Endothelial cell of umbilical vein (primary cell): ENCODE measurements at places on chromosomes 16 and 17. TPM values are rescaled to one million over a fixed set of nuclear protein-coding genes. Genes with fewer than 3 reads are reported as not detected.

The IRX3 gene
- total RNA-seq, result not detected in 2 replicates

The HAS3 gene
- total RNA-seq, result 1.8 TPM in 2 replicates

The NPW gene
- total RNA-seq, result 3.3 and 3.9 TPM in 2 replicates

The SLFN12L gene
- not detected in 2 replicates for total RNA-seq

The UMOD gene
- total RNA-seq, result not detected in 2 replicates

DNA sequence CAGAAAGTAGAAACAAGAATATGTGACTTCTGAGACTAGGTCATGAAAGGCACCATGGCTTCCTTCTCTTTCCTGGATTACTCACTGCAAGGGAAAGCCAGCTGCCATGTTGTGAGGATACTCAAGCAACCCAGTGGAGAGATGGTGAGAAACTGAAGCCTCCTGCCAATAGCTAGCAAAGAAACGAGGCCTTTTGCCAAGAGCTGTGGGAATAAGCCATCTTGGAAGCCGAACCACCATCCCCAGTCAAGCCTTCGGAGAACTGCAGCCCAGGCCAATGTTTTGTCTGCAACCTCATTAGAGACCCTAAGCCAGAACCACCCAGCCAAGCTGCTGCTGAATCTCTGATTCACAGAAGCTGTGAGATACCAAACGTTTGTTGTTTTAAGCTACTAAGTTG is 104.7 kb upstream of the CRHR1 start:
- DNase-seq, result no peak

- no peak for DNase-seq
These were observed 627 bp upstream of the GPR179 start for GRCh38 chr17:38344420-38344745.

GRCh38 chr17:3469529-3469928 is 2.1 kb downstream of the SPATA22 start:
- DNase-seq, result no peak

- peak; percentile 71 for DNase-seq
These were observed 6.1 kb upstream of the ENDOV start for GRCh38 chr17:80408872-80409271.

- peak; percentile 70 for DNase-seq
These were observed 51.7 kb downstream of the NXN start for GRCh38 chr17:927611-928461.

DNA sequence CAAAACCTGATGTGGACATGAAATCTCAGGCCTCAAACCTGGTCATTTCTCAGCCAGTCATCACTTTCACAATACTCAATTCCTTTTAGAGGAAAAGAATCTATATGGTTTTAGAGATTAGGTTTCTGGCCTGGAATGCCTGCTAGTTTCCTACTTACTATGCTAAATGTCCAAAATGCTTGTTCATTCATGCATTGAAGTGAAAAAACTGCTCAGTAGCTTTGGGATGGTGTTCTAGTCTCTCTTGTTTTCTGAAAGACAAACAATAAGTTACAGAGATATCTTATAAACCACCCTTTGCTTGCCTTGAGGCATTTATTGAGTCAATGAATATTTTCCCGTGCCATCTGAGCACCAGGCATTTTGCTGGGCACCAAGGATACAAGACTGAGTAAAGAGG is 1146.5 kb upstream of the GOT2 start:
- no peak for DNase-seq

DNA sequence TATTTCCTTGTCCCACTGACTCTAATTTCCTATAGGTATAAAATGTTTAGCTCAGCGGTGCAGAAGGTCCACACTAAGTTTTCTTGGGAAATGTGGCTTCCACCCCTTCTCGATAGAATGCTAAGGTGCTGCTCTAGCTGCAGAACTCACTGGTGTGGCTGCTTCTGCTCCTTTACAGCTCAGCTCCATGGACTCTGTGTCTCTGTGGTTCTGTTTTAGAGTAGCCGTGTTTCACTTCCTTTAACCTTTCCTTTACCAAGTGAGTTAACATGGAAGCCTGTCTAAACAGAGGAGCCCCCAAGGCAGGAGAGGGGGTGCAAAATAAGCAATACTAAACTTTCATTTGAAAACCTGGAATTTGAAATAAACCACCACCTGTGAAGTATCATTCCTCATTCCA is 65.3 kb downstream of the SPECC1 start:
- no peak for DNase-seq

DNA sequence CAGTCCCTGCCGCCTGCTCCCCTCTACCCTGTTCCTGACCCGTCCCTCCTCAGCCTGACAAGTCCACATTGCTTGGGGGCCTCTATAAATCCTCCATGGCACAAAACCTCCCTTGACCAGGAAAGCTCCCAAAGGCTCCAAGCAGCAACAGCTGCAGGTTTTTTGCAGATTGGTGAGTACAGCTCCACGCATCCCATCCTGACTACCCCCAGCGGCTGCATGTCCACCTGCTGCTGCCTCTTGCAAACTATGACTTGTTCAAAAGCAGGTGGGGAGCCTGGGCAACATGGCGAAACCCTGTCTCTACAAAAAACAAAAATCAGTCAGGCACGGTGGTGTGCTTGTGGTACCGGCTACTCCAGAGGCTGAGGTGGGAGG is 122.8 kb downstream of the ANKRD11 start:
- no peak for DNase-seq

GRCh38 chr16:74623214-74623838 is 16.4 kb upstream of the GLG1 start:
- peak; percentile 73 for DNase-seq

DNA sequence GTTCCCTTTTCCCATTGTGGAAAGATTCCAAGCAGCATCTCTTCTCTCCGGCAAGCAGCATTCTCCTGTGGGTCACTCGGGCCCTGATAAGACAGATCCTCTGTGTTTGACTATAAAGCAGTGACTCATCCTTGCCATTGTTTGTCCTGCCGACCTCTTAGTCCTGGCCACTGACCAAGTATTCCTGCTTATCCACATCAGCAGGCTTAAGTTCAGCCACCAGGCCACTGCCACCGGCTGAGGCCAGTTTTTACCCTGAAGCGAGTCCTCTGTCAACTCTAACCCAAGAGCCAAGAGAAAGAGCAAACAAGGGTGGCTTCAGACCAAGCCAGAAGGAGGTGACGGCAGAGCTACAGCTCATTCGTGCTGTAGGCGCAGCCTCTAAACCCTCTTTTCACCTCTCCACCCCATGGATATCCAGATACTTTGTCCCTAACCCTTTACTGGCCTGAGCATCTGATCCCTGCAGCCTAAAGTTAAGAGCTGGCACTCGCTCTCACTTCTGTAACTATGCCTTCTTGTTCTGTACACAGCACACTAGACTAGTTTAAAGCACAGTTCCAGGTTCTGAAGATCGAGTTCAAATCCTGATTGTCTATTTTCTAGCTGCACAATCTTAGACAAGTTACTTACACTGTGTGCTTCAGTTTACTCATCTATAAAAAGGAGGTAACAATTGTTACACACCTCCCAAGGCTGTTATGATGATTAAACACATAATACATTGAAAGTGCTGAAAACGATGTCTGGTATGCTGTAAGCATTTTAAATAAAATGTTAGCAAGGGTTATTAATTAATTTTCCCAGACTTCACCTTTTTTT is 31.0 kb downstream of the SOX9 start:
- no peak for DNase-seq

DNA sequence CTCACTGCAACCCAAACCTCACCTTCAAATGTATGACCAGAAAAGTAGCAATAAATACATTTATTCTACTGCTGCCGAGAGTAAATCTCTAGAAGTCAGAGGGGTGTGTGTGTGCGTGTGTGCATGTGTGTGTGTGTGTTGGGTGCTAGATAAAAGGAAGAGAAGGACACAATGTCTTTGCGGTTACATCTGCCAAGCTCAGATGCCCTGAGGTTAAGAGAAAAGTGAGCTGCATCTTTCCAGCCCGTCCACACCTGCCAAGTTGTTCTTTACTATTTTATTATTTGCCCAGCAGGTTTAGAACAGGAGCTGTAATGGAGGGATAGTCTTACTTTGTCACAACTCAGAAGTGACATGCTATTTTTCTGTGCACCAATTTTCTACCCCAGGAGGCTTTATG is 54.5 kb upstream of the ANKFN1 start:
- DNase-seq, result no peak

DNA sequence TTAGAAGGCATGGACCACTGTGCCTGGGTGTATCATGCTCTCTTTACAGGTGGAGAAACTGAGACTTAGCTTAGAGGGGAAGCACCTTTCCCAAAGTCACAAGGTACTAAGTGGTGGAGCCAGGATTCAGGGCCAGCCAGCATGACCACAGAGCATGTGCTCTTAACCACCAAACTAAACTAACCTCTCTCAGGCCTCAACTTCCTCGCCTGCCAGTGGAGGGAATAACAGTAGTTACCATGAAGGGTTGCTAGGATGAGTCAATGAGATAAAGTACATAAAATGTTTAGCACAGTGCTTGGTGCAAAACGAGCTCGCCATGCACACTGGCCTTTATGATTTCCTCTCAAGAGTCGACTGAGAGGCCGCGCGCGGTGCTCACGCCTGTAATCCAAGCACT is 6.4 kb upstream of the MYO1C start:
- no peak for DNase-seq

GRCh38 chr17:55852734-55853133 is 101.9 kb downstream of the PCTP start:
- no peak for DNase-seq

- DNase-seq, result no peak
These were observed 49.5 kb upstream of the MRPS23 start for GRCh38 chr17:57899391-57899790.
